ENCODE measurements at places on chromosomes 16 and 17.
A peak's percentile ranks its signal among the peaks of the same experiment; 100 is the strongest.

- peak; percentile 58 for DNase-seq
Measured at GRCh38 chr16:56193951-56194726, 2.9 kb downstream of the GNAO1 start.

- no peak for DNase-seq
Measured at GRCh38 chr17:31095236-31096105, 694 bp downstream of the NF1 start.

- no peak for DNase-seq
Measured at GRCh38 chr17:75183999-75184884, 1.5 kb upstream of the SUMO2 start.

DNA sequence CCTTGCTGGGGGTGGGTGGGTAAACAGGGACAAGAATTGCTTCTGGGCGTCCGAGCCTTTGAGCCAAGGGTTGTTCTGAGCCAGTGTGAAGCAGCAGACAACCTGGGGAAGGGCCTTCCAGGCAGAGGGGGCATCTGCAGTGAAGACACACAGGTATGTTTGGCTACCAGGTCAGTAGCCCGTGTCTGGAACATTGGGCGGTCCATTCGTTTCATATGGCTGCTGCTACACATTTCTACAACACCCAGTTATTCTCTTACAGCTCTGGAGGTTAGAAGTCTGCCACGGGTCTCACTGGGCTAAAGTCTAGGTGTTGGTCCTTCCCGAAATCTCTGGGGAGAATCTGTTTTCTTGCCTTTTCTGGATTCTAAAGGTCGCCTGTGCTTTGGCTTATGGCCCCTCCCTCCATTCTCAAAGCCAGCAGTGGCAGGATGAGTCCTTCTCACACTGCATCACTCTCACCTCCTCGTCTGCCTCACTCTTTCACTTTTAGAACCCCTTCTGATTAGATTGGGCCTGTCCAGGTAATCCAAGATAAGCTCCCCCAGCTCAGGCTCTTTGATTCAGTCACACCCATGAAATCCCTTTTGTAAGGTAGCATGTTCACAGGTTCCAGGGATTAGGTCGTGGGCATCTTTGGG, 136.1 kb downstream of the CLEC16A start:
- DNase-seq = no peak

- DNase-seq = no peak
Measured at GRCh38 chr17:55814377-55814776, 63.5 kb downstream of the PCTP start.

GRCh38 chr16:75794426-75794825, 68.1 kb upstream of the CPHXL start:
- no peak for DNase-seq

DNA sequence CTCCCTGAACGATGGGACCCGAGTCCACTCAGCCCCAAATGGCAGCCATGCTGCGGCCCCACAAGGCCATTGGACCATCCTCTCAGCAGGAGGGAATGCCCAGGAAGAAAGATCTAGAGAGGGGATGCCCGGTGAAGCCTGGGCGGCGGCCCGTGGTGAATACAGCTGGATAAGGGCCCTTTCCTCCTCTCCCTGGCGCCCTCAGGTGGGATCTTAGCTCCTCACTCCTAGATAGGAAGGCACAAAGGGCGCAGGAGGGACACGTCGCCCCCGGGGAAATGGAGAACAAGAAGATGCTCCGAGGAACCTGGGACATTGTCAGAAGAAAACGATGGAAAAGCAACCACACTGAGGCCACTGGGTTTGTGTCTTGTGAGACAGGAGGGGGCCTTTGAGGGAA, 2.5 kb downstream of the CD300C start:
- DNase-seq = no peak

- peak; percentile 88 for DNase-seq
Measured at GRCh38 chr17:7483255-7484066, 705 bp upstream of the POLR2A start.

DNA sequence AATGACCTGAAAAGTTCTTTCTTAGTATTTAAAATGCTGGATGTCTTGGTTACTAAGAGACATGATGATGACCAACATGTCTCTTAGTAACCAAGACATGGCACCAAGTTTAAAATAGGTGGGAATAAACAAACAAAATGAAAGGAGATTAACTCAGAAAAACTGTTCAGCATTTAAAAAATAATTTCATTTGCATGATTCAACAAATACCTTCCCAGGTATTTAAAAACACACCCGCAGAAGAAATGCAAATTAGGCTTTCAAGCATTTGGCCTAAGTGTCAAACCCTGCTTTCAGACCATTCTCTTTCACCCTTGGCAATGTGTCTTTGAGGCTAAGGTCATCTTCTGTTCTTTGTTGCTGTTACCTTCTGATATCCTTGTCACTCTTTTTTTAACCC, 91.4 kb upstream of the CORO6 start:
- no peak for DNase-seq

DNA sequence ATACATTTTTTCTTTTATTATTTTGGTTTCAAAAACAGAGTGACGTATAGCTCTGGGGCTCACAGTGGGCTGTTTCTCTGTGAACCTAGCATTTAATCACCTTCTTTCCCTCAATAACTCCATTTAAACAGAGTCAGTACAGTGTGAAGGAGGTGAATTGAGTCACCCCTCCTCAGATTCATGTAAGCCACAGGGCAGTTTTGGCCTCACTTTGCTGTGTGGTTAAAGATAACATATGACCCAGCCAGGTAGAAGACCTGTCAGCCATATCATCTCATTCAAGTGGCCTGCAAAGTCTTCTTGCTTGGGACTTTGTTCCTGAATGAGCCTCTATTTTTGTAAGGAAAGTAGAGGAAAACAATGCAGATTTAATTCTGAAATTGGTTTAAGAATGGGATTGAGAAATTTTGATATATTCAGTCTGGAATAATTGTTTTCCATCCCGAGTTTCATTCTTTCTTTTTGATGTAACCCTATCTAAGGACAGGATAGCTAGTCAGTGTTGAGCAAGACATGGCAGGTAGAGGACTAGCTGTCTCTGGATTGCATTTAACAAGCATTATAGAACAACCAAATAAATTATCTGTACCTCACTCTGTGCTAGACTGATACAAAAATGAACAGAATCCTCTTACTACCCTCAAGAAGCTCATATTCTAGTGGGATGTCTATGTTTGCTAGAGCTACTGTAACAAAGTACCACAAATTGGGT, 13.1 kb downstream of the MAP2K6 start:
- no peak for DNase-seq

GRCh38 chr17:37293770-37294169, 82.0 kb upstream of the C17orf78 start:
- DNase-seq = no peak

GRCh38 chr16:474420-475122, 49.1 kb downstream of the RAB11FIP3 start:
- no peak for DNase-seq

- no peak for DNase-seq
Measured at GRCh38 chr16:73154063-73154870, 106.3 kb upstream of the ZFHX3 start.

DNA sequence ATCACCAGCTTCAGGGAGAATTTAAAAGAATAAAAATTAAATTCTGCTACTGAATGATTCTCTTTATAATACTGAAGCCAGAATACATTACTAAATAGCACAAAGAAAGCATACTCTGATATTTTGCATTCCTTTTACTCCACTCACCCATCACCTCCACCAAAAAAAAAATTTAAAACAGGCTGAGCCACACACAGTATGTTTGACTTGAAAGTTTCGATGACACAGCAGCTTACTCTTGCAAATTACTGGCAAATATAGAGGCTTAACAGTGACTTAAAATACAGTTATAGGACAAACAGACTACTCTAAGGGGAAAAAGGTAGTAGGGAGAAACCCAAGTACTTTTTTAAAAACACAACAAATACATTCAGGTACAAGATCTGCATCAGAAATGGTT, 39.2 kb downstream of the GPATCH8 start:
- DNase-seq = no peak

GRCh38 chr16:57686577-57686976, 8.0 kb upstream of the DRC7 start:
- DNase-seq = no peak

DNA sequence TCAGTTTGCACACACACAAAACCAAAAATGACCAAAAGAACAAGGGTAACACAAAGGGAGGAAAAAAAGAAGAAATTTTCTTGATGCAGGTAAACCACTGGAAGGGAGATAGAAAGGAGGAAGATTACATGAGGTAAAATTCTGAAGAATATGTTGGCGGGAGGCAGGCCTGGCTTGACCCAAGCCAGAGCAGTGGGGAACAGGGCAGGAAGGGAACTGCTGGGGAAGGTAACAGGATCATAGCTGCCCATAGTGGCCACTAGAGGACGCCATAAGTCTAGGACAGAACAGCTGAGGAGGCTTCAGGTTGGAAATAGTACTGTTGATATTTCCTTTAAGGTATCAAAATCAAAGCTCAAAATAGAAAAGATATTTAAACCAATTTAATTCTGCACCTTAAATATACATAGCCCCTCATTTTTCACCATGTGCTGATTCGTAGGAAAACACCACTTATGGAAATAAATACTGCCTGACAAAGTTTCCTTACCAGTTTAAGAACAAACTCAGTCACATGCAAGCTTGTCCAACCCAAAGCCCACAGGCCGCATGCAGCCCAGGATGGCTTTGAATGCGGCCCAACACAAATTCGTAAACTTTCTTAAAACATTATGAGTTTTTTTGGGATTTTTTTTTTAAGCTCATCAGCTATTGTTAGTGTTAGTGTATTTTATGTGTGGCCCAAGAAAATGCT, 15.5 kb downstream of the VPS35 start:
- DNase-seq = peak; percentile 1

DNA sequence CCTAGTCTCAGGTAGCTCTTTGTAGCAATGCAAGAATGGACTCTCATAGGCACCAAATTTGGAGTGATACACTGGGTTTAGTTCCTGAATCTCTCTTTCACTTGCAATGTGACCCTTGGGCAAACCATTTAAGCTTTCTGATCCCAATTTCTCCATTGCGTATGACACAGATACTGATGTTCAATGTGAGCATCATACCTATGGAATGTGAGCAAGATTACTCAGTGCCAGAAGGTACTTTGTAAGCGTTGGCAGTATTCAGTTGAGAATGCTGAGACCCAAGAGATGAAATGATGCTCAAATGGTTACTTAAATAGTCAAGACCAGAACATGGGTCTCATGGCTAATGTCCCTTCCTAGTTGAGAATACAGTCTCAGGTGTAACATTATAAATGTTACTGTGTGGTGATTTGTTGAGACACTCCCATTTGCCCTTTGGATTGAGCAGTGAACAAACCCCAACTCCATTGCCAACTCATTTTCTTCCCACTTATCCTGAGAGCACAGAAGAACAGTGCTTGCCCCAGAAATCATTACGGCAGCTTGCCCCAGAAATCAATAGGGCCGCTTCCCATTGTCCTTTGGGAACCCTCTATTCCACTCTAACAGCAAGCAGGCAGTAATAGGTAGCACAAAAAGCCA, 134.1 kb downstream of the SOX9 start:
- no peak for DNase-seq

GRCh38 chr17:43014020-43014648, 7.5 kb downstream of the IFI35 start:
- no peak for DNase-seq

DNA sequence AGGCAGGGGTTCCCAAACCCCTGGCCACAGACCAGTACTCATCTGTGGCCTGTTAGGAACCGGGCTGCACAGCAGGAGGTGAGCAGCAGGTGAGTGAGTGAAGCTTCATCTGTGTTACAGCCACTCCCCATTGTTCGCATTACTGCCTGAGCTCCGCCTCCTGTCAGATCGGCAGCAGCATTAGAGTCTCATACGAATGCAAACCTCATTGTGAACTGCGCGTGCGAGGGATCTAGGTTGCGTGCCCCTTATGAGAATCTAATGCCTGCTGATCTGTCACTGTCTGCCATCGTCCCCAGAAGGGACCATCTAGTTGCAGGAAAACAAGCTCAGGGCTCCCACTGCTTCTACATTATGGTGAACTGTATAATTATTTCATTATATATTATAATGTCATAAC, 25.1 kb upstream of the RMI2 start:
- no peak for DNase-seq

- DNase-seq = no peak
Measured at GRCh38 chr17:66474806-66475497, 172.5 kb downstream of the PRKCA start.

DNA sequence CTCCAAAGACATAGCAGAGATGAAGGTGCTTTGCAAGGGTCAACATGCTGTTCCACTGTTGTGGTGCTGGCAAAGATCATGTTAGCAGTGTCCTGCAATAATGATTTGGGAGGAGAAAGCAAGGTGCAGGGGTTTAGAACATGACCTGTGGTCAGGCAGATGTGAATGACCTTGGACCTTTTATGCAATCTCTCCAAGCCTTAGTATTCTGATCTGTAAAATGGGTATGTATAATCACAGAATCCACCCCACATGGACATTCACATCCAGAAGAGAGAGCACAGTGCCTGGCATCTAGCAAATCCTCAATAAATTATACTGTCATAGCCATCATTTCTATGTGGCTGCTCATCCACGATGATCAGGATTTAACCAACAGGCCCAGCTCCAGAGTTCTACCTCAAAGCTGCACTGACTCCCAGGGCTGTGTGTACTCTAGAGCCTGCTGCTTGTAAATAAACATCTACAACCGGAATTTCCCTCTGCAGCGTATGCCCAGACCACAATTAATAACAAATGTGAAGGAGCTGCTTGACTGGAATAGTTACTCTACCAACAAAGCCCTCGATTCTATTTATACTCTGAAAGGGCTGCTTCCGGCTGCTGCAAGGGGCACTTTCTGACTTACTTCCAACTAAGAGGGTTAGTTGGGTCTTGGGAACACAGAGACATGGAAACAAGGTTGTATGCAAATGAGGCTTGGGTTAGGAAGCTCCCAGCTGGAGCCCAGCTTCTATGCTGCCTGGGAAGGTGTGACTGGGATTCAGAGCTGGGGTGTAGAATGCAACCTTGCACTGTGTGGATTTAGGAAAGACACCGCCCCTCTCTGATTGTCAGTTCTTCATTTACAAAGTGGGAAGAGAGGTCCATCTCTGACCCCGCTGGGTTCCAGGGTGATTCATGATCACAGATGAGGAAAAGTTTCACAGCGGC, 265.2 kb downstream of the XYLT1 start:
- no peak for DNase-seq

DNA sequence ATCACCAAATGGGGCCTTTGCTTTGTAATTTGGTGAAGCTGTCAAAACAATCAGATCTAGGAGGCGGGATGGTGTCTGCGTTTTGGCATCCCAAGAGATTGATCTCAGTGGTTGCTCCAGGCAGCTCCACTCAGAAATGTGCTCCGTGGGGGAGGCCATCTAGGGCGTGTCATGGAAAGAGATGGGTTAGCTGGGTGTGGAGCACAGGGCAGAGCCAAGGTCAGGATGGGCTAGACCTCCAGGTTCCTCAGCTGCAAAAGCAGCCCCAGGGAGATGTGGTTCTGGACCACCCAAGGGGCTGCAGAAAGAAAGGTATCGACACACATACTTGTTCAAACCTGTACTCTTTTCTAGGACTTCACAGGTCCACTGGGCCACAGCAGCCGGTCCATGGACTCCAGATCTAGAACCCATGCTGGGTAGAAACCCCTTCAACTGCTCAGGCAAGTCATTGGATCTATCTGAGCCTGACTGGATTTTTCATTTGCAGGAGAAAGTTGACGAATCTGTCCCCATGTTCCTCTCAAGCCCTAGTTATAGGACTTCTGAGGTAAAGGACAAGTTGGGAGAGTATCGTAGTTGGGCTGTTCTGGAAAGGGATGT, 270.2 kb upstream of the RPL38 start:
- DNase-seq = no peak

Measured in NCI-H446 treated with DMSO at 0.1 percent for 48 hours (cell line).